ENCODE measurements at places on chromosomes 5 and 9. TPM values are rescaled to one million over a fixed set of nuclear protein-coding genes. Genes with fewer than 3 reads are reported as not detected.

The FOXD1 gene
- not detected for total RNA-seq

The FRRS1L gene
- not detected for total RNA-seq

The ANKRD31 gene
- not detected for total RNA-seq

The WDR31 gene
- total RNA-seq, result 0.20 TPM

The QSOX2 gene
- total RNA-seq, result 6.3 TPM

The AQP7 gene
- not detected for total RNA-seq

The ANAPC2 gene
- total RNA-seq, result 16.9 TPM

The SHISAL2B gene
- not detected for total RNA-seq

The PDE6A gene
- not detected for total RNA-seq

The WDR38 gene
- total RNA-seq, result not detected

The TENT4A gene
- total RNA-seq, result 8.1 TPM

The BRINP1 gene
- total RNA-seq, result under 0.01 TPM

The KCNN2 gene
- 1.5 TPM for total RNA-seq

The BAAT gene
- total RNA-seq, result not detected

The ARL10 gene
- 4.8 TPM for total RNA-seq

The PCDHGA4 gene
- total RNA-seq, result 2.0 TPM

Measured in lung microvascular endothelial cell (primary cell).